ENCODE measurements at places on chromosomes 3 and 15. TPM values are rescaled to one million over a fixed set of nuclear protein-coding genes. Genes with fewer than 3 reads are reported as not detected.

DNA sequence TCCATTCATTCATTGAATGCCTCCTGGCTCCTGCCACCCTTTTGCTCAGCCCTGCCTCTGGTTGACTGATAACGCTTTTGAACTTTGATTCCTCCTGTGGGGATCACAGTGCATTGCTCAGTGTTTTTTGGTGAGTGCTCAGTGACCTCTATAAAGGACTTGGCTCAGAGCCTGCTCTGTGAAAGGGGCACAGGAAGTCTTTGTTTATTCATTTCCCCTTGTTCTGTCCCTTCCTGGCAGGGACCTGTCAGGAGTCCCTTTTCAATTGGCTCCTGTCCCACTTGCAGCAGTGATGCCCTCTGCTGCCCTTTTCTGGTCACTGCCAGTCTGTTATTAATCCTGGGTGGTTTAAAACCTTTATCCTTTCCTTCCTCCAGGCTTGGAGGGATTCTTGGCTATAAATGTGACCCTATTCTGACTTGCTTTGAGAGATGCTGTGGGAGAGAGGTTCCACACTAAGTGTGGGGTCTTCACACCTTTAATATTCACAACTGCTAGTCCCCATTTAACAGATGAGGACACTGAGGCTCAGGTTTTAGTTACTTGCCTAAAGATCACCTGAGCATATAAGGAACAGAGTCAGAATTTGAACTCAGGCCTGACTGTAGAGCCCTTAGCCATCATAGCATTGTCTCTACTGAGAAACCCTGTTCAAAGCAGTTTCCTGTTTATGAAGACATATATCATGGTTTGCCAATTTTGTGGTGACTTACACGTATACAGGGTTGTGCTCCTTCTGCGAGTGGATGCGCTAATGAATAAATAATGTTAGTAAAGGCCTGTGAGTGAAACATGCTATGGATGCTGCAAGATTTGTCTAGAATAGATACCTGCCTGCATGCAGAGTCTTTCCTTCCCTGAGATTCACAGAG lies 23.2 kb upstream of the TATDN2 start:
- peaks cover 11% of the 10 kb centered on the region for H3K36me3 ChIP-seq
- peak overlapping the region; percentile 83 for H3K27ac ChIP-seq
- H3K4me3 ChIP-seq, result no peak overlapping the region
- H3K27me3 ChIP-seq, result no peaks in the 10 kb centered on the region

- H3K4me3 ChIP-seq, result no peak overlapping the region
- no peak for DNase-seq
- no peaks in the 10 kb centered on the region for H3K36me3 ChIP-seq
- no peak overlapping the region for H3K27ac ChIP-seq
- no peaks in the 10 kb centered on the region for H3K27me3 ChIP-seq
These were observed 2.1 kb upstream of the ATP13A4 start for GRCh38 chr3:193556841-193557240.

- no peak overlapping the region for H3K4me3 ChIP-seq
- H3K4me1 ChIP-seq, result no peaks in the 10 kb centered on the region
- peaks cover 29% of the 10 kb centered on the region for H3K27me3 ChIP-seq
- no peak overlapping the region for H3K27ac ChIP-seq
These were observed 294.8 kb upstream of the NR2E3 start for GRCh38 chr15:71515375-71516186.

DNA sequence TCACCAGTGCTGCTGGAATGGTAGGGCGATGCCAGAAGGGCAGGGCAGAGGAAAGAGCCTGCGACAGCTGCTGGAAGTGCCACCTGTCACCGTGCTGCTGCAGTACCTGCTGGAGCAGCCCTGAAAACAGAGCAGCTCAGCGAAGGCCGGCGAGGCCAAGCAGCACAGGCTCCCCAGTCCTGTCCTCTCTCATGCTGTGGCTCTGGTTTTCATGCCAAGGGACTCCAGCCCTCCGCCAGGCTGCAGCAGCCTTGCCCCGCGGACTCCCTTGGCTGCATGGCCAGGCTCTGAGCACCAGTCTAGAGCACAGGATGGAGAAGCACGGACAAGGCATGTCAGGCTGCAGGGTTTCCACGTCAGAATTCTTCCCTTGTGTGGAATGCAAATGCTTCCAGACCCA lies 43.9 kb downstream of the ADCY5 start:
- H3K4me1 ChIP-seq, result no peaks in the 10 kb centered on the region
- no peaks in the 10 kb centered on the region for H3K36me3 ChIP-seq
- no peaks in the 10 kb centered on the region for H3K27me3 ChIP-seq

DNA sequence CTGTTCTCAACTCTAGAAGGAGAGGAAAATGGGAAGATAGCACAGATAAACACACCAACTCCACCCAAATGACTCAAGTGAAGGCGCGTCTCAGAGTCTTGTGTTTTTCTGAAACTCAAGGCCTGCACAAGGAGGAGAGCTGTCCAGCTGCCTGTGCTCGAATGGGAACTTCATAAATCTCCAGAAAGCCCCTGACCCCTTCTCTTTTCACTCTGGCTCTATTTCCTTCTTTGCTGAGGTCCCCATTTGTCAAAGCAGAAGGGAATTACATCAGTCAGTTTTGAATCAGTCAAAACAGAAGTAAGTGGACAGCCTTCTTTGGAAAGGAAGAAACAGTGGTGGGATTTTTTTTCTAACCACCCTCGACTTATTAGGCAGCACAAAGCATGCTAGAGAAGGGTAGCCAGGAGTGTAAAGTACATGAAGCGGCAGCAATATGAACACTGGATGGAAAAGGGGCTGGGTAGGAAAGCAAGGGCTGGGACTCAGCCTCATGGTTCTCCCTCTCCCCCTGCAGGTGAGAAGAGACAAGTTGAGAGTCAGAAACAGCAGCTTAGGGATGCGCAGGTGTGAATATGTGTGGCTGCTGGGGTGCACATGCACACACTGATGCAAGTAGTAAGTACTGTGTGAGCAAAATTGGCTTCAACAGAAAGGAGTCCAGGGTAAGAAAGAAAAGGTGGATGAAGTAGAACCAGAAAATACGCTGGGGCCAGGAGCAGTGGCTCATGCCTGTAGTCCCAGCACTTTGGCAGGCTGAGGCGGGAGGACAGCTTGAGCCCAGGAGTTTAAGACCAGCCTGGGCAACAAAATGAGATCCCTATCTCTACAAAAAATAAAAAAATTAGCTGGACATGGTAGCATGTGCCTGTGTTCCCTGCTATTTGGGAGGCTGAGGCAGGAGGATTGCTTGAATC lies 36.6 kb upstream of the MAGEF1 start:
- H3K36me3 ChIP-seq, result no peaks in the 10 kb centered on the region
- H3K27ac ChIP-seq, result peak overlapping the region; percentile 39
- H3K4me1 ChIP-seq, result peaks cover 12% of the 10 kb centered on the region
- H3K27me3 ChIP-seq, result peaks cover 2% of the 10 kb centered on the region

DNA sequence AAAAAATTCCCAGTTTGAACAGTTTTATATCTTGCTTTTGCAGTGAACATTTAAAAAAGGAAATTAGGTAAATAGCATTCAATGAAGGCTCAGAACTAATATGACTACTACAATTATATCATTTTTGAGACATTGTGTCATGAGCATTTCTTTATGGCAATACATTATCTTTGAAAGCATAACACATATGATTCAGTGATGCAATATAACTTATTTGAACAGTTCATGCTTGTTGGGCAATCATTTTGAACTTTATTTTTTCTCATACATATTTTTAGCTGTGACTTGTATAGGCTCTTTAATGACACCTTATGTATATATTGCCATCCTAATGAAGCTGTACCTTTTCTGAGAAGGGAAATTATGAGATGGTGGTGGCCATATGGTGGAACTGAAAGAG lies 828.6 kb upstream of the NR2F2 start:
- no peaks in the 10 kb centered on the region for H3K27me3 ChIP-seq
- no peaks in the 10 kb centered on the region for H3K36me3 ChIP-seq
- peaks cover 12% of the 10 kb centered on the region for H3K4me1 ChIP-seq
- no peak overlapping the region for H3K27ac ChIP-seq
- H3K4me3 ChIP-seq, result no peak overlapping the region

GRCh38 chr3:33030802-33031201 lies 66.1 kb downstream of the GLB1 start:
- DNase-seq, result peak; percentile 73
- no peak overlapping the region for H3K4me3 ChIP-seq
- peaks cover 31% of the 10 kb centered on the region for H3K4me1 ChIP-seq
- H3K36me3 ChIP-seq, result peaks cover 30% of the 10 kb centered on the region
- H3K27me3 ChIP-seq, result no peaks in the 10 kb centered on the region

The TEX9 gene
- total RNA-seq, result 1.8 TPM

DNA sequence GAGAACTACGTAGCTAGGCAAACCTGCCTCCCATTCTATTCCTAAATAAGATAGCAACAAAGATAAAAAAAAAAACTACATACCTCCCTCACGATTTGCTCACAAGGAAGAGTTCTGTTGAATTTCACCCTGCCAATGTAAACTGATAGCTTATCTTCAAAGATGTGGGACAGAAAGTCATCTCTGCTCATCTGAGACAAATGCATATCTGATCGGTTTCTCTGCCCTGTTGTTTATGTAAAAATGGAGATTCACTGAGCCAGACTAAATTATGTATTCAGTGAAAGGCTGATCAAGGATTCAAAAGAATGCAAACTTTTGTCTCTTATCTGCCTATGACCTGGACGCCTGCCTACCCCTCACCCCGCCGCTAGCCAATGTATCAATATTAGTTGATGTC lies 11.2 kb downstream of the PYGO1 start:
- no peak overlapping the region for H3K4me3 ChIP-seq
- no peak for DNase-seq
- peaks cover 21% of the 10 kb centered on the region for H3K27me3 ChIP-seq
- H3K27ac ChIP-seq, result no peak overlapping the region
- no peaks in the 10 kb centered on the region for H3K36me3 ChIP-seq

DNA sequence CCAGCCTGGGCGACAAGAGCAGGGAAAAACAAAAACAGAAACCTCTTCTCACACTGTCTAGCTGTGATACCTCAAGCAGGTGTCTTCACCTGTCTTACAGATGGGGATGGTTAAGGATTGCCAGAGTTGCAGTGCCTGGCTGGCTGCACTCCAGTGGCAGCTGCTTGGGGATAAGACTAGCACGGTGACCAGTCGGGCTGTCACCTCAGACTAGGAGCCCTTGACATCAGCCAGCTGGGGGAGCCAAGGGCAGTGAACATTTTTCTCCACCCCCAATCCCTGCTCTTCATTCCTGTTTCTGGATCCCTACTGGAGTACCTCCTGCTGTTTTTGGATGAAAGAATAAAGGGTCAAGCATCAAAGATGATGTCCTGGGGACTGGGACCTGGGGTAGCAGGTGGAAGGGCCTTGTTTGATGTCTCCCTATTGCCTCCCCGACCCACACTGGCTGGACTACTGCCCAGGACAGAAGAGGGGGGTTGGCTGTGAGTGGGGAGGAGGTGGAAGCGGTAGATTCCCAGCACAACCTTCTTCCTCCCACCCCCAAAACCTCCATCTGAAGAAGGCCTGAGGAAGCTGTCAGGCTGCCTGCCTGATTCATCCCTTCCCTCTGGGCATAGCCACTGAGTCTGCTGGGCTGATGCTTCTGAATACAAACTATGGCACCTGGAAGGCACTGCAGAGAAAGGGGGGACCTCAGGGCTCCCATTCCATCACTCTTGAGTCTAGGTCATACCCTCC lies 7.0 kb upstream of the CPNE9 start:
- H3K4me3 ChIP-seq, result no peak overlapping the region
- H3K27ac ChIP-seq, result no peak overlapping the region
- no peaks in the 10 kb centered on the region for H3K27me3 ChIP-seq
- DNase-seq, result no peak
- peaks cover 36% of the 10 kb centered on the region for H3K36me3 ChIP-seq
- no peaks in the 10 kb centered on the region for H3K4me1 ChIP-seq

- no peaks in the 10 kb centered on the region for H3K27me3 ChIP-seq
- H3K36me3 ChIP-seq, result no peaks in the 10 kb centered on the region
- H3K4me3 ChIP-seq, result no peak overlapping the region
- H3K27ac ChIP-seq, result no peak overlapping the region
- no peak for DNase-seq
These were observed 363.2 kb downstream of the NAALADL2 start for GRCh38 chr3:175222356-175222755.

DNA sequence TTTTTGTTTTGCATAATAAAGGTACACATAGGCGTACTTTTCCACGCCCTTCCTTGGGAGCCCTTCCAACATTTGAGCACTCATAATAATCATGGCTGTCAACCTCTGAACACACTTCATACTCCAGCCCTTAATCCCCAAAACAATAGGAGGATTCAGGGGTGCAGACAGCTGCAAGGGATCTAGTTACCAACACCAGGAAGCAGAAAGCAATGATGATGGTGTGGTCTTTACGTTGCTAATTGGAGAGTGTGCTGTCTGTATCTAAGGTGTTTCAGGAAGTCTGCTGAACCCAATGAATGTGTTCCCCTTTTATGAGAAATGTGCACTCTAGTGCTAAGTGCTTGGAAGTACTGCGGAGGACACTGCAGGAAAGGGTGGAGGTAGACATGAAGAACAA lies 60.3 kb upstream of the PDZRN3 start:
- no peak overlapping the region for H3K4me3 ChIP-seq
- H3K27me3 ChIP-seq, result no peaks in the 10 kb centered on the region
- H3K4me1 ChIP-seq, result no peaks in the 10 kb centered on the region
- no peak overlapping the region for H3K27ac ChIP-seq

The KCNMB3 gene
- total RNA-seq, result 0.33 TPM

GRCh38 chr3:69642606-69643005 lies 96.7 kb upstream of the MITF start:
- peaks cover 5% of the 10 kb centered on the region for H3K27me3 ChIP-seq
- no peaks in the 10 kb centered on the region for H3K4me1 ChIP-seq
- no peak overlapping the region for H3K4me3 ChIP-seq
- DNase-seq, result no peak
- H3K36me3 ChIP-seq, result no peaks in the 10 kb centered on the region

DNA sequence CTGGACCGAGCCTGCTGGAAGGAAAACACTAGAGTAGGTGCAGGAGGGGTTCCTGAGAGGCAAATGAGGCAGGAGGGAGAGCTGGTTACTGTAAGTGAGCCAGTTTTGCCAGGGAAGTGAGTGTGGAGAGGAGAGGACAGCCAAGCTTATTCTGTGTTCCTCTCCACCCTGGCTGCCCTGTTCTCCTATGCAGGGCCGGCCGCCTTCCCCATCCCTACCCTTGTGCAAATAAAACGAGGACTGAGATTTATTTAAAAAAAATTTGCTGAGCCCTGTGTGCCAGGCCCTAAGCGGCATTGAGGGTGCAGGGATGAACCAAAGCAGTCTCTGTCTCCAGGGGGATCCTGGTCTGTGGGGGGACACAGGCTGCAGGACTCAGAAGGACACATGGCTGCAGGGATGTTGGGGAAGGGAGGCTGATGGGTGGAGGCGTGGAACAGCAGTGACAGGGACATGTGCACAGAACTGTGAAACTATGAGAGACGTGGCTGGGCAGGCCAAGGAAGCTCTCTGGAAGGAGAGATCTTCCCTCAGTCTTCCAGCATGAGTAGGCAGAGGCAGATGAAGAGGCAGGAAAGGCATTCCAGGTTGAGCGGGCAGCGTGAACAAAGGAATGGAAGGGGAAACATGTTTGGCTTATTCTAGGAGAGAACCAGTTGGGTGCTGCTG lies 12.1 kb downstream of the CORO2B start:
- no peaks in the 10 kb centered on the region for H3K27me3 ChIP-seq
- no peak for DNase-seq
- H3K27ac ChIP-seq, result no peak overlapping the region

- peaks cover 69% of the 10 kb centered on the region for H3K4me1 ChIP-seq
- H3K27ac ChIP-seq, result no peak overlapping the region
- peaks cover 41% of the 10 kb centered on the region for H3K36me3 ChIP-seq
- H3K4me3 ChIP-seq, result no peak overlapping the region
- H3K27me3 ChIP-seq, result no peaks in the 10 kb centered on the region
These were observed 36.7 kb downstream of the ZBTB38 start for GRCh38 chr3:141405025-141405424.

- H3K4me3 ChIP-seq, result no peak overlapping the region
- DNase-seq, result peak; percentile 51
- H3K4me1 ChIP-seq, result no peaks in the 10 kb centered on the region
- H3K27me3 ChIP-seq, result peaks cover 2% of the 10 kb centered on the region
- H3K36me3 ChIP-seq, result no peaks in the 10 kb centered on the region
These were observed 109.7 kb upstream of the GALNT15 start for GRCh38 chr3:16064642-16065414.

The NANOGP8 gene
- not detected for total RNA-seq

The SYNPR gene
- not detected for total RNA-seq
